SK-N-SH (cell line): ENCODE measurements at places on chromosomes 6 and 20.

DNA sequence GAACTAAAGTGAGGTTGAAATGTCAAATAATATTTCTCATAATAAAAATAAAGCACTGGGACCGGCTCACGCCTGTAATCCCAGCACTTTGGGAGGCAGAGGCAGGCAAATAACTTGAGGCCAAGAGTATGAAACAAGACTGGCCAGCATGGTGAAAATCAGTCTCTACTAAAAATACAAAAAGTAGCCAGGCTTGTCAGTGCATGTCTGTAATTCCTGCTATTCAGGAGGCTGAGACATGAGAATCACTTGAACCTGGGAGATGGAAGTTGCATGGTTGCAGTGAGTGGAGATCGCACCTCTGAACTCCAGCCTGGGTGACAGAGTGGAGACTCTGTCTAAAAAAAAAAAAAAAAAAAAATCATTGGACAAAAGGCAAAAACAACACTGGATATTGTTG, 38.4 kb upstream of the RSPO3 start:
- DNase-seq = no peak
- H3K27me3 ChIP-seq = 0 out of 2 replicates have a peak, but pooled peaks cover 5% of the 10 kb centered on the region
- H3K4me3 ChIP-seq = no peak overlapping the region
- H3K36me3 ChIP-seq = no peaks in the 10 kb centered on the region
- no peak overlapping the region for H3K27ac ChIP-seq
- H3K4me1 ChIP-seq = no peaks in the 10 kb centered on the region

DNA sequence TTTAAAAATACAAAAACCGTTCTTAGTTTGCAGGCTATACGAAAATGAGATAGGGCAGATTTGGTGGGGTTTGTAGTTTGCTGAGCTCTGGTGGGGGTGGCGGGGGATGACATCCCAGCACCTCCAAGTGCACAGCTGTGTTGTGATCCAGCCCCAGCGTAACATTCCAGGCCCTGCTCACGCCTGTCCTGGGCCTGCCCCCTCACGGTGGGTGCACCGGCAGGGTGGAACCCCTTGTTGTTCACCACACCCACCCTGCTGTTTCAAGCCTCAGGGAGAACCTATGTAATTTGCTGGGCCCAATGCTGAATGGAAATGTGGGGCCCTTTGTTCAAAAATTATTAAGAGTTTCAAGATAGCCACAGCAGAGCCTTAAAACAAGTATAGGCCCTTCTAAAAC, 25.0 kb downstream of the ARMC2 start:
- H3K4me1 ChIP-seq = no peaks in the 10 kb centered on the region
- H3K4me3 ChIP-seq = no peak overlapping the region
- no peaks in the 10 kb centered on the region for H3K27me3 ChIP-seq

- peak overlapping the region; percentile 78 for H3K4me3 ChIP-seq
- H3K27ac ChIP-seq = peak overlapping the region; percentile 96
- H3K27me3 ChIP-seq = no peaks in the 10 kb centered on the region
- peaks cover 2% of the 10 kb centered on the region; the same call in 1 of the 2 replicates for H3K36me3 ChIP-seq
- peaks cover 27% of the 10 kb centered on the region for H3K4me1 ChIP-seq
- DNase-seq = peak; percentile 64
Observed at GRCh38 chr6:37819802-37820717, 533 bp downstream of the ZFAND3 start.

DNA sequence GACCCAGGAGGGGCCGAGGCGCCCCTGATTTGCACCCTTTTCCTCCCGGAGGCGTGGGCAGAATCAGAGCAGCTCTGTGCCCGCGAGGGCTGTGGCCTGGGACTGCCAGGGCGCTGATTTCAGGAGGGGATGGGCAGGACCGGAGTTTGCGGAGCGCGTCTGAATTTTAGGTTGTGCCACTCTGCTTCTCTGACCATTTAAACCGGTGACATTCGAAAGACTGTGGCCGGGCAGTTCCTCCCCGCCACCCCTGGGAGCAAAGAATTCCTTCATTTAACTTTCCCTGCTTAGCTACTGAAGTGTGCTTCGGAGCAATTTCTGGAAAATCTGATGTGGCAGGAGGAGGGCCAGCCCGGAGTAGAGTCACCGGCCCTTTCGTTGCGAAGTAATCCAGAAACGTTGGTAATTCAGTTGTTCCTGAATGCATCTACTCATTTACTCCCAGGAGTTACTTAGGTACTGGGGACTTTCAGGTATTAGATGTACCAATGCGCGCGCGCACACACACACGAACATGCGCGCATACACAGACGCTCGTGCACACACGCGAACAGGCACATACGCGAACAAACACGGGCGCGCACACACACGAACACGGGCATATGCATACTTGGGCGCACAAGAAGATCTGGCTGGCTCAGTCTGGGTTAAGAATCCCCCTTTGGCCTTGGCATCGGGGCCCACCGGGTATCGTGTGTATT, 568 bp downstream of the CCDC170 start:
- peaks cover 3% of the 10 kb centered on the region; the same call in 1 of the 2 replicates for H3K4me1 ChIP-seq
- no peak overlapping the region for H3K27ac ChIP-seq
- DNase-seq = peak; percentile 28

- peaks cover 13% of the 10 kb centered on the region; the same call in 1 of the 2 replicates for H3K4me1 ChIP-seq
- H3K27ac ChIP-seq = no peak overlapping the region
- peaks cover 15% of the 10 kb centered on the region for H3K36me3 ChIP-seq
- no peak overlapping the region for H3K4me3 ChIP-seq
- no peaks in the 10 kb centered on the region for H3K27me3 ChIP-seq
- DNase-seq = no peak
Observed at GRCh38 chr6:28401172-28401571, 1.6 kb upstream of the ZSCAN12 start.

- no peaks in the 10 kb centered on the region for H3K27me3 ChIP-seq
- peaks cover 25% of the 10 kb centered on the region for H3K4me1 ChIP-seq
- H3K27ac ChIP-seq = peak overlapping the region; percentile 80
- no peak overlapping the region for H3K4me3 ChIP-seq
Observed at GRCh38 chr6:17865798-17866725, 121.4 kb downstream of the KIF13A start.

GRCh38 chr6:94350833-94351232, 931.5 kb upstream of the EPHA7 start:
- H3K27ac ChIP-seq = no peak overlapping the region
- no peaks in the 10 kb centered on the region for H3K27me3 ChIP-seq
- no peak for DNase-seq
- no peak overlapping the region for H3K4me3 ChIP-seq

DNA sequence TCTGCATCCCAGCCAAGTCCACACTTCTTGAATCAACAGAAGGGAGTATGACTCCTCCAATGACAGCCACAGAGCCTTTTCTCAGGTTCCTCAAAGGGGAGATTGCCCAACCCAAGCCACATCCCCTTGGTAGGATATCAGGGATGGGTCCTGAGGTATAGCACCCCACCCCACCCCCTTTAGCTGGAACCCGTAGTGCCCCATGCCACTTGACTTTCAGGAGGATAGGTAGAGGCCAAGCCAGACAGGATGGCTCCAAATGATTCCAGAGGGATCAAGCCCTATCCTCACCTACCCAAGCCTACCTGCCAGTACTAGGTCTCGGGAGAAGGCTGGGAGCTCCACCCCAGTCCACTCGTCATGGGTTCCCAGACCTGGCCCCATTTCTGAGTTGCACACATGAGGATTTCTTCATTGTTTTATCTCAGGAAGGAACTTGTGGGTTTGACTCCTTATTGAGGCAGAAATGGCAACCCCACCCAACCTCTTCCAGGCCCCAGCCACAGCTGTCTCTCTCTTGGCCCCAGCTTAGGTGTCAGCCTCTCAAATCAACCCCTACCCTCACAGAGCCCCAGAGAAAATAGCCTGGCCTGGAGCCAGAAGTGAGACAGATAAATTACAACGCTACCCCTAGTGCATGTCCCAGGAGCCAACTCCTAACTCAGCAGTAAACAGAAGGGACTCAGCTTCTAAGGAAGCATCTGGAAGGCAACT, 3.6 kb downstream of the CCND3 start:
- DNase-seq = no peak
- H3K4me3 ChIP-seq = no peak overlapping the region
- H3K4me1 ChIP-seq = peaks cover 23% of the 10 kb centered on the region
- H3K36me3 ChIP-seq = peaks cover 10% of the 10 kb centered on the region
- no peak overlapping the region for H3K27ac ChIP-seq
- H3K27me3 ChIP-seq = no peaks in the 10 kb centered on the region

- peaks cover 8% of the 10 kb centered on the region; the same call in 1 of the 2 replicates for H3K4me1 ChIP-seq
- DNase-seq = no peak
- no peak overlapping the region for H3K4me3 ChIP-seq
- no peaks in the 10 kb centered on the region for H3K27me3 ChIP-seq
Observed at GRCh38 chr6:14616656-14617055, 499.1 kb downstream of the CD83 start.

DNA sequence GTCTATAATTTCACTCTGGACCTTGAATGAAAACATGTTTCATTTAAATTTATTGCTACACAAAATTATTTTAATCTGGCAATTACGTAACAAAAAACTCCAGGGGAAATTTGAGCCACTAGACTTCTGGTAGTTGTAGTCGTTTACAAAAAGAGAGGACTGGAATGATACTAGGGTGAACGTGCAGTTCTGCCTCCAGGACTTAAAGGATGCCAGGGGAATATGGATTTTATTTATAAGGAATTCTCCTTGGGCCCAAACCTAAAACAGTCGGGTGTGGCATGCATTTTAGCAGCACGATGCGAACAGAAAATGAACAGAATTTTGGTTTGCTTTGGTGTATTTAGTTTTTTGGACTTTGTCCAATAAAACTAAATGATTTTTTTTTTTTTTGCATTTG, 76.9 kb downstream of the PRL start:
- H3K36me3 ChIP-seq = no peaks in the 10 kb centered on the region
- no peaks in the 10 kb centered on the region for H3K27me3 ChIP-seq
- no peak overlapping the region for H3K27ac ChIP-seq

GRCh38 chr6:1278061-1278720, 33.7 kb upstream of the FOXQ1 start:
- H3K36me3 ChIP-seq = no peaks in the 10 kb centered on the region
- no peaks in the 10 kb centered on the region for H3K4me1 ChIP-seq
- no peak overlapping the region for H3K4me3 ChIP-seq
- H3K27me3 ChIP-seq = peaks cover 9% of the 10 kb centered on the region
- DNase-seq = no peak
- H3K27ac ChIP-seq = no peak overlapping the region

DNA sequence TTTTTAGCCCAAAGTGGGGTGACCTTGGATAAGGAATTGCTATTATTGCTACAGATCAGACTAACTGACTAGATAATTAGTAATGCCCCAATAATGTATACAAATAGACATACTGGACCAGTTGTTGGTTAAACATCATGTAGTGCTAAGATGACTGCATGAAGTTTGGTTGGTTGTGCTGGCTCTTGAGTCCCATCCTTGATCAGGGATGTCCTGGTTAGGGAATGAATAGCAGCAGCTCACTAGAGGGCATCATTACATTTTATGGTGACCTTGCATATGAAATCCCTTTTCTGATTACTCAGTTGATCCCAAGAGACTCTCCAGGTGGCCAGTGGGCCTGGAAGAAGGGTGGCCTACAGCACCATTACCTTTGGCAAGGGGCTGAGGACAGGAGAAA, 10.9 kb downstream of the TPBG start:
- H3K36me3 ChIP-seq = peaks cover 8% of the 10 kb centered on the region
- H3K27me3 ChIP-seq = no peaks in the 10 kb centered on the region
- no peak overlapping the region for H3K4me3 ChIP-seq

GRCh38 chr6:31572041-31572911, at the start of gene LTA:
Gene LTA (plus strand): TSS chr6:31572289. CDS start chr6:31572743, 454 bp downstream.
- no peaks in the 10 kb centered on the region for H3K36me3 ChIP-seq
- H3K27me3 ChIP-seq = no peaks in the 10 kb centered on the region
- H3K27ac ChIP-seq = no peak within 1 kb of the TSS
- no peak within 1 kb of the TSS for H3K4me3 ChIP-seq

DNA sequence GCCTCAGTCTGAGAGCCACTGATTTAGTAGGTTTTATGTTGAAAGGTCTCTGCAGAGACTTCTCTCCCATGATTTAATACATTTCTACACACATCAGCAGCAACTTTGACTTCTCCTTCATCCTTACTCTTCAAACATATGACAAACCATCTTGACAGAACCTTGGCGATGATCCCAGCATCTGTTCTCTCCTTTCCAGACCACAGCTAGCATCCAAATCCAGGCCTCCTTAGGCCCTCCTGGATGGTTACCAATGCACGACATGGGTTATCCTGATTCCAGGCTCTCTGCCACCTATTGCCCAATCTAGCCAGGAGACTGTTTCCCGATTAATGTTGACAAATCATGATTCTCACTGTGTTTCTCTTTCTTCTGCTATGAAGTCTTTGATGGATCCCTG, 16.8 kb downstream of the LAMA4 start:
- H3K36me3 ChIP-seq = no peaks in the 10 kb centered on the region
- H3K27me3 ChIP-seq = no peaks in the 10 kb centered on the region
- H3K27ac ChIP-seq = no peak overlapping the region
- no peak overlapping the region for H3K4me3 ChIP-seq
- DNase-seq = no peak

DNA sequence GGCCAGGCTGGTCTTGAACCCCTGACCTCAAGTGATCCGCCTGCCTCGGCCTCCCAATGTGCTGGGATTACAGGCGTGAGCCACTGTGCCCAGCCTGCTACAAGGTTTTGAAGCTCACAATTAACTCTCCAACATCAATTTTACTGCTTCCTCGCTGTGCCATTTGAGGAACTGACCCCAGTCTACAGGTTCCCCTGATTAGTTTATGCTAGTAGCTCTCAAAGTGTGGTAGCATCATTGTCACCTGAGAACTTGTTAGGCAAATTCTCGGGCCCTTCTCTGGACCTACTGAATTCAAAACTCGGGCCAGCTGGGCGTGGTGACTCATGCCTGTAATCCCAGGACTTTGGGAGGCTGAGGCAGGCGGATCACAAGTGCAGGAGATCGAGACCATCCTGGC, 49.4 kb downstream of the MCUR1 start:
- H3K36me3 ChIP-seq = no peaks in the 10 kb centered on the region
- H3K4me3 ChIP-seq = no peak overlapping the region
- H3K27ac ChIP-seq = no peak overlapping the region
- no peak for DNase-seq
- no peaks in the 10 kb centered on the region for H3K27me3 ChIP-seq

- H3K36me3 ChIP-seq = no peaks in the 10 kb centered on the region
- no peaks in the 10 kb centered on the region; the same call in 1 of the 2 replicates for H3K27me3 ChIP-seq
- no peak overlapping the region for H3K4me3 ChIP-seq
- H3K4me1 ChIP-seq = no peaks in the 10 kb centered on the region
- no peak overlapping the region for H3K27ac ChIP-seq
Observed at GRCh38 chr20:38815446-38815845, 9.9 kb downstream of the PPP1R16B start.

- no peak overlapping the region for H3K27ac ChIP-seq
- peaks cover 36% of the 10 kb centered on the region for H3K27me3 ChIP-seq
- DNase-seq = no peak
- no peaks in the 10 kb centered on the region for H3K36me3 ChIP-seq
- no peaks in the 10 kb centered on the region for H3K4me1 ChIP-seq
- no peak overlapping the region for H3K4me3 ChIP-seq
Observed at GRCh38 chr20:33019465-33020277, 11.8 kb upstream of the BPIFB6 start.

DNA sequence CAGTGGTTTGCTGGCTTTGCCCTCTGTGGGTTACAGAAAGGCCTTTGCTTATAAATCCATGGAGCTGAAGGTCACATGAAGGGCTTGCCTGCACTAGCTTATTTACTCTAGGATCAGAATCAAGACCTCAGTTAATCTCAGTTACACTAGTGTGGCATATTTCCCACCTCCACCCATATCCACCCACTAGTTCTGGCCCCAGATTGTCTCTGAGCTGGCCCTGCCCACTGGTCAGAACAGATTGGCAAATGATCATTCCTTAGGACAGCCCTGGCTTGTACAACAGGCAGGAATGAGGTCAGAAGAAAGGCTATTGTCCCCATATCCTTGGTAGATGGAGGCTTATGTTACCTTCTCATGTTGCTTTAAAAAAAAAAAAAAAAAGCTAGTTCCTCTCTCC, 33.3 kb upstream of the SASH1 start:
- H3K27me3 ChIP-seq = no peaks in the 10 kb centered on the region
- no peaks in the 10 kb centered on the region for H3K36me3 ChIP-seq
- H3K4me1 ChIP-seq = peaks cover 18% of the 10 kb centered on the region
- DNase-seq = no peak
- H3K4me3 ChIP-seq = no peak overlapping the region
